Fibroblast of gingiva (primary cell): ENCODE measurements at places on chromosomes 7 and 10.
A peak's percentile ranks its signal among the peaks of the same experiment; 100 is the strongest.

DNA sequence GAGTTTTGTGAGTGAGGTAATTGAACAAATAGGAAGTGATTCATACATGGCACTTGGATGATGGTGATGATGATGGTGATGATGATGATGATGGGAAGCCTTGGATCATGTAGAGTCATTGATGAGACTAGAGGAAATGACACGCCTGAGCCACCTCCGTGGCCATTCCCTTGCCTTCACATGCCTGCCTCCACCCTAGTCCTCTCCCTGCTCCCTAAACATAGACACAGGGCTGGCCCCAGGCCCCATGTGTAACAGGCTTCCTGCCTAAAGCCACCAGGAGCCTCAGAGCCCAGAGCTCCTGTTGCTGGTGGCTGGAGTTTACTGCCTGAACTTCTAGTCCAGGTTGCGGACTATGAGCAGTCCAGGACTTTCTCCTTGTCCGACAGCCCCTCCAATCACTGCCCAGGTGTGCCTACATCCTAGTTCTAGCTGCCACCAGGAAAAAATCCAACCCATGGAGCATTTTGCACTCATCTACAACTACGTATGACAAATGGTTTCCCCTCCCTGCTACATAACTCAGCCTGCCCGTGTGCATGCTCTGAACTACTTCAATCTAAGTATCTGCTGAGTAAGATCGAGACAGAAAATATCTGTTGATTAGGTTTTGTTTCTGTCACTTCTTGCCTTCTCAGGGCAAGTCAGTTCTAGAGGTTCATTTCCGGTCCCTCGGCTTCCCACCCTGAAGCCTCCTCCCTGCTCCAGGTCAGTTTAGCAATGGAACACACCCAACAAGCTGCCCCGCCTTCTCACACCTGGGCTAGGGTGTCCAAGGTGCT is 35.5 kb upstream of the KDM7A start:
- DNase-seq = no peak

DNA sequence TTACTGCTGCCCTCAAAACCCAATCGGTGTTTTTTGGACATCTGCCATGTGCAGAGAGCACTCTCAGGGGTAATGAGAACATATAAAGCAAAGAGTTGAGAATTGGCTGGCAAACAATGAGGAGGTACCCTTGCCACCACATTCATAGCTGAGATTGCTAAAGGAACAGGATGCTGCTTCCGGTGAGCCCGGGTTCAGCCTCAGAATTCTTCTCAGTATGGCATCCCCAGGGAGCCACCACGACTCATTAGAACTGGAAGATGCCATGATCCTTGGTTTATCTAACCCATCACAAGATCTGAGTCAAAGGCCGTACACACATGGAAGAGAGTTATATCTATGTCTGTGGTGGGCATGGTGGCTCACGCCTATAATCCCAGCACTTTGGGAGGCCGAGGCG is 174.4 kb downstream of the ARID5B start:
- DNase-seq = no peak

GRCh38 chr10:119871881-119872609 is 598 bp downstream of the MCMBP start:
- DNase-seq = peak; percentile 23

- DNase-seq = no peak
Measured at GRCh38 chr10:12367272-12367671, 17.9 kb downstream of the CAMK1D start.
